ENCODE measurements at places on chromosomes 11 and 22.

- no peak for DNase-seq
These were observed 92.0 kb upstream of the ISX start for GRCh38 chr22:34973926-34974325.

- no peak for DNase-seq
These were observed 83.6 kb downstream of the MORC2 start for GRCh38 chr22:30885001-30885366.

GRCh38 chr11:45568049-45568448 is 97.4 kb downstream of the CHST1 start:
- DNase-seq, result no peak

- DNase-seq, result no peak
These were observed 14.1 kb downstream of the DCPS start for GRCh38 chr11:126317756-126318573.

DNA sequence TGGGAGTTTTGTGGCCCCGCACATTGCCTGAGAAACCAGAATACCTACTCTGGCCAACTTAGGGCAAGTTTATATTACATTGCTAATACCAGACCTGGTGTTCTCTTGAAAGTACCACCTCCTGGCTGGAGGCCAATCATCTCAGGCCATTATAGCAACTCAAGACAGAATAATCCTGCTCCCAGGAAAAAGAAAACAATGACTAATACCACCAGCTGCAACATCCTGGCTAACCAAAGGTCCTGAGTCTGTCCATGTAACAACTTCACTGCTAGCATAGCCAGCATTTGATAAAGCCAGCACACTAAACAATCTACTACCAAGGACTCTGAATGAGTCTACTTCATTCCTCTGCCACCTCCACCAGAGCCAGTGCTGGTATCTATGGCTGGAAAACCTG is 1298.7 kb upstream of the CNTN5 start:
- no peak for DNase-seq

Data from esophagus squamous epithelium (tissue), 5 donors.